NCI-H187 (cell line): ENCODE measurements at places on chromosomes 5 and 9.

GRCh38 chr5:51404255-51404654, 21.0 kb downstream of the ISL1 start:
- no peak for DNase-seq

- no peak for DNase-seq
Observed at GRCh38 chr5:155886311-155887031, 440.5 kb upstream of the SGCD start.

DNA sequence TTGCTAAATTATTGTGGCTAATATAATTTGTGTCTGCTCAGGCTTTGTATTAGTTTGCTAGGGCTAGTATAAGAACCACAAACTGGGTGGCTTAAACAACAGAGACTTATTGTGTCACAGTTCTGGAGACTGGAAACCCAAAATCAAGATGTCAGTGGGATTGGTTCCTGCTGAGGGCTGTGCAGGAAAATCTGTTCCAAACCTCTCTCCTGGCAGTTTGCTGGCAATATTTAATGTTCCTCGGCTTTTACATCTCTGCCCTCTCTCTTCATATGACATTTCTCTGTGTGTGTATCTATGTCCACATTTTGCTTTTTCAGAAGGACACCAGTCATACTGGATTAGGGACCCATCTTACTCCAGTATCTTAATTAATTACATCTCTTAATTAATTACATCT, 498.8 kb upstream of the CD180 start:
- no peak for DNase-seq

DNA sequence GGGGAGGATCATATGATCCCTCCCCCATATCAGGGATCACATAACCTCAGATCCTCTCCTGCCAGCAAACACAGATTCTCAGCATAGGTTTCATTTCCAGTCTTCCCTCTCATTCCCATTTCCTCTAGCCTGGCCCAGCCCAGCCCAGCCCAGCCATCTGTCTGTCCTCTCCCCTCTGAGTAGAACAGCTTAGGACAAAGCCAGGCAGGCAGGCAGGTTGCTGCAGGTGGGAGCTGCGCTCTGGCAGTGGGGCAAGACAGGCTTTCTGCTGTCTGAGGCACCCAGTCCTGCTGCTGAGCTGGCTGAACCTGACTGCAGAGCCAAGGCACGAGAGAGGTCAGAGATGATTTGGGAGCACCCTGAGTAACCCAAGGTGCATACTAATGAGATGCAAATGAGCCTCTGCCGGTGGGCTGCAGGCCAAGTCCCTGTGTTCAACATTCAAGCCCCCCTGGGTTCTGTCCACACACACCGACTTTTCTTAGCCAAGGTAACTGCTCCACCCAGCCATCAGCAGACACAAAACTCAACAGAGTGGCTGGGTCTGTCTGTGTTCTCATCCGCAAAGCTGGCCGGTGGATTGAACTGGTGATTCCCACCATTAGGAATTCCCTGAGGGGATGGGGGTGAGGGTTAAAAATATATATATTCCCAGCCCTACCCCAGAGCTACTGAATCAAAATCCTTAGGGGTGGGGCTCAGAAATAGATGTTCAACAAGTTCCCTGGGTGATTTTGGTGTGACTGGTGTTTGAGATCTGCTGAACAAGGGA, 9.1 kb downstream of the FAT2 start:
- no peak for DNase-seq

- no peak for DNase-seq
Observed at GRCh38 chr9:79431019-79431679, 140.6 kb upstream of the TLE4 start.

DNA sequence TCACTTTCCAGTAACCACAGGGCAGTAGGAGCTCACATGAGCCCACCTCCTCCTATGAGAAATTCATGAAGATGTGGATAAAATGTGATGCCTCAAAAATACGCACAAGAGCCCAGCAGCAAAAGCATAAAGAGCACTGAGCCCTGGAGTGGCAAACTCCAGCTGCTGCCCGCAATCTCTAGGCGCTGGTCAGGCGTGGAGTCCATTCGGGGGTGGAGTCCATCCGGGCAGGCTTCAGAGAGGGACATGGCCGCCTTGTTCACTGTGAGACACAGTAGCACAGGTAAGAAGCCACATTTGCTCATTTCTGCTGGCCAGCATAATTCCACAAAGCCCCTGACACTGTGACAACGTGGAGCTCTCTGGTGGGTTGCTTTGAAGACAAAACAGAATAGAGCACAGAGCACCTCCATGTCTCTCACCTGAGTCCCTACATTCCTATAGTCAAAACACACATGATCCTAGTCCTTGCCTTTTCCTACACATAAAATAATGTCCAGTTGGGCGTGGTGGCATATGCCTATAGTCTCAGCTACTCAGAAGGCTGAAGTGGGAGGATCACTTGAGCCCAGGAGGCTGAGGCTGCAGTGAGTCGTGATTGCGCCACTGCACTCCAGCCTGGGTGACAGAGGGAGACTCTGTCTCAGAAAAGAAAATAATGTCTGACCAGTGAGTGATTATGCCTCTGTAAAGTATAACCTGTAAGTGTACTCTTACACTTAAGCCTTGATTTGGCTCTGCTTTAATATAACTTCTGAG, 365.2 kb downstream of the GADD45G start:
- no peak for DNase-seq

GRCh38 chr5:79791843-79792242, 102.2 kb downstream of the CMYA5 start:
- DNase-seq, result no peak

GRCh38 chr9:79665931-79666330, 94.2 kb downstream of the TLE4 start:
- no peak for DNase-seq

- DNase-seq, result no peak
Observed at GRCh38 chr9:107862323-107862722, 372.8 kb upstream of the KLF4 start.

- no peak for DNase-seq
Observed at GRCh38 chr9:135291165-135291564, 188.4 kb upstream of the PPP1R26 start.

DNA sequence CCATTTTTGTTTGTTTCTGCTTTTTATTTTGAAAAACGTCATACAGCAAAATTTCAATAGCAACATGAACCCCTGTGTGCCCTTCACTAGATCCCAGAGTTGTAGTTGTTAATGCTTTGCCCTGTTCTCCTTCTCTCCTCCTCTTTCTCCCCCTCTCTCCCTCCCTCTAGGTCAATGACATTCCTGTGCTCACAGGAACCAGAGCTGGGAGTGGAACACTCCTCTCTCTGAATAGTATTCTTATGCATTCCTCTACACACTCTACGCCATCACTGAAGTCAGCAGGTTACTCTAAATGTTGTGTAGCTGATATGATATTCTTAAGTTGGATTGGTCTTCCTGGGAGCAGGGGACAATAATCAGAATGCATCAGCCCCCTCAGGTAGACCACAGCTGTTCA, 243.4 kb downstream of the SYK start:
- no peak for DNase-seq

DNA sequence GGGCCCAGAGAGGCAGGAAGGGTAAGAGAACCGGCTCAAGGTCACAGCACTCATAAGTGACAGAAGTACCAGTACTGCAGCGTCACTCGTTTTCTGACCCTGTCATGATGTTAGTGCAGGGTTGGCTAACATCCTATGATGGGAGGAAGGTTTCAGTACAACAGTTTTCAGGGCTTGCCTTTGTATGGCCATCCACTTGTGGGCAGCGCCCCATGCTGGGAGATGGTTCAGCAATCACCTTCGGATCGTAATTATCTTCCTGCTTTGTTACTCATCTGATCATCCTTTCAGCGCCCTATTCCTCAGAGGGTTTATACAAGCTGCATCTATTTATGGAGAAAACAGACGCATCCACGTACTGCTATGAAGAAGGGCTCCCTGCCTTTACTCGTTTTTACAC, 2.4 kb downstream of the MAP1B start:
- DNase-seq, result no peak

DNA sequence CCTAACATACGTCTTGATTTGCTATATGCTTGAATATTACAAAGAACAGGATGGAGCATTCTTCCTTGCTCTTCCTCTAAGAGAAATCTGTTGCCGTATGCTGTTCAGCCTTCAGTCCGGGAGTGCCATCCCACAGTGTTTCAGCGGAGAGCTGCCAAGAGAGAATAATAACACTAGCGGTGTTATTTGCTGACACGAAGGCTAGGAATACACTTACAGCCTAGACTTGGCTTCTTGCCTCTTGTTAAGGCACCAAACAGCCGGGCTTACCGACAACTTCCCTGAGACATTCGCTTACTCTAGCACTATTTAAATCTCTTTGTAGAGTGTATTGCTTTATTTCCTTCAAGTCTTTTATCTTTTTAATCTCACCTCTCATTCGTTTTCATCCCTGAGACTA, 31.4 kb downstream of the KCTD16 start:
- DNase-seq, result no peak

DNA sequence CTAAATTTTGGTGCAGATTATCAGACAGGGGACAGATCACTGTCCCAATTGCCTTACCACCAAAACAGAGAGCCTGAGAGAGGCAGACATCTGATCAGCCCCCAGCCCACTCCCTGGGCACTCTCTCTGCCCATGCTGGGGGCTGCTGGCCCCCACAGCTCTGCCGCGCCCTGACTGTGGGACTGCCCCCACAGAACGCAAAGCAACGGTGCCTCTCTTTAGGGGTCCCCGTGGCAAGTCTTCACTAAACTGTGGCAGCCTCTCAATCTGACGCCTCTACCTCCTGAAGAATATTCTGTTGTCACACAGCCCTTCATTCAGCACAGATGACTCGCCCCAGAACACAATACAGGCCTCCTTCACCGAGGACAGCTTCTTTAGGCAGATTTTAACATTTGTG, 197.4 kb downstream of the ERCC6L2 start:
- DNase-seq, result no peak

GRCh38 chr9:23941051-23941450, 115.0 kb upstream of the ELAVL2 start:
- no peak for DNase-seq

- no peak for DNase-seq
Observed at GRCh38 chr9:134325813-134326723, at the start of gene RXRA. RXRA (plus strand) TSS chr9:134326455; CDS start chr9:134326632, 177 bp downstream.

- no peak for DNase-seq
Observed at GRCh38 chr5:176610435-176610773, 448 bp upstream of the GPRIN1 start.

- DNase-seq, result no peak
Observed at GRCh38 chr5:30100929-30101328, 1092.6 kb upstream of the CDH6 start.

DNA sequence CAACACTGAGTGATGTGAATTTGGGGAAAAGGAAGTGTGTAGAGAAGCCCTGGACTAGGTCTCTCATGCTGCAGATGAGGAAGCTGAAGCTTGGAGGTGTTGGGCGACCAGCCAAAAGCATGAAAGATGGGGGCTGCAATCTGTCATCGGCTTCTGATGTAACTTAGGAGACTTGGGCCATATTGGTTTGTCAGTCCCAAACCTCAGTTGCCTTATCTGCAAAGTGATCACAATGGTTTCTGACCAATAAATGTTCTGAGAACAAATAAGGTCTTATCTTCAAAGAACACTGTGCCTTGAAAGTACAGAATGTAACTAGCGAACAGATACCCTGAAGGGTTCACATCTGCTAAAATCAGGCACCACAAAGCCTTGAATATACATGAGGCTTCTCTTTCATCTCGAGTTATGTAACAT, 198.4 kb upstream of the NR3C1 start:
- DNase-seq, result no peak

DNA sequence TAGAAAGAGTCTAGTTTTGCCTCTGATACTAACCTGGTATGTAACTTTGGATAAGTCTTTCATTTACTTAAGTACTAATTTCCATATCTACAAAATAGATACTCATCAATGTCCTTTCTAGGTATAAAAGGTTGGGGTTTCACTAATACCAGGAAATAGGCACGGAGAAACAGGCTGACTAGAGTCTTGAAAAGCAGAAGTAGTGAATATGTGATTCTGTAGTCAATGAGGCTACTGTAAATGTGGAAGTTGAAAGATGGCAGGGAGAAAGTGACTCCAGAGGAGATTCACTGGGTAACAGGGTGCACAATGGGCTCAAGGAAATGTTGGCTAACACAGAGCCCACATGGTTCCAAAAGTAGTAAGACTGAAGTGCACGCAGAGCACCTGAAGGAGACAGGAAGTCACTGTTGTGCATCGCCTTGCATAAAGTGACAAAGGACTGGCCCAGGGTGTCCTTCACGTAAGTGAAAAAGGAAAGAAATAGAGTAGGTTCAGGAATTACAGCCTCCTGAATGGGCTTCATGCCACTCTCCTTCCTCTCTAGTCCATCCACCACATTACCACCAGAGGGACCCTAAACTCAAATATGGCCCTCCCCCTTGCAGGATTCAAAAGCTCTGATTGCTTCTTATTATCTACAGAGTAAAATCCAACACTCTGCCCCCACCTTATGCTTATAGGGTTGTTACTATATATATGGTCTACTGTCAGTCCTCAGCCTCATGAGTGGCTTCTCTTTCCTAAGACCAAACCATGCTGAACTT, 288.0 kb upstream of the SMARCA2 start:
- DNase-seq, result no peak

DNA sequence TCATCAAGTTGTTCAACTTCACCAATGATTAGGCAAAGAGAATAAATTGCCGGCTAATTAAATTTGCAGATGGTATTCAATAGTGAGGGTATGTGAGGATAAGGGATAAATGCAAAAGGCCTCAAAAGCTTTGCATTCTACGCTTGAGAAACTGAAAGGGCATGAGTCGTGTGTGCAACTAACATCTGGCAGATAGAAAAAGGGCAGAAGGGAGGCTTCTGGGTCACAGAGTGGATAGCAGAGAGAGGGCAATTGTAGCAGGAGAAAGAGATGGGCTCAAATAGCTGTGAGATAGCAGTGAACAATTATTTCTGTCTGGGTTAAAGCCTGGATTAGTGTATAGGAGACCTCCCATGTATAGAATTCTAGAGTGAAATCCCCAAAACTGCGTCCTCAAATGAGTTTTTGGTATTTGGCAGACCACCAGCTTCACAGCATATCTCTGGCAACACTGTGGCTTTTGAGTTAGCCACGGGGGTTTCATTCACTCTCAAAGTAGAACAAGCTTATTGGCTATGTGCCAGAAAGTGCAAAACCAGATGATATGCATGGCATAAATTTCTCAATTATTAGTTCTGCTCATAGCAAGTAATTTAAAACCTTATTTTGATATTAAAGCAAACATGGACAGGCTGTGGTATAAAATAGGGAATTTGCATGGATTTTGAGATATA, 586.3 kb downstream of the BRINP1 start:
- no peak for DNase-seq
